IPS-NIHi11 (cell line): ENCODE measurements at places on chromosomes 11 and 22.

DNA sequence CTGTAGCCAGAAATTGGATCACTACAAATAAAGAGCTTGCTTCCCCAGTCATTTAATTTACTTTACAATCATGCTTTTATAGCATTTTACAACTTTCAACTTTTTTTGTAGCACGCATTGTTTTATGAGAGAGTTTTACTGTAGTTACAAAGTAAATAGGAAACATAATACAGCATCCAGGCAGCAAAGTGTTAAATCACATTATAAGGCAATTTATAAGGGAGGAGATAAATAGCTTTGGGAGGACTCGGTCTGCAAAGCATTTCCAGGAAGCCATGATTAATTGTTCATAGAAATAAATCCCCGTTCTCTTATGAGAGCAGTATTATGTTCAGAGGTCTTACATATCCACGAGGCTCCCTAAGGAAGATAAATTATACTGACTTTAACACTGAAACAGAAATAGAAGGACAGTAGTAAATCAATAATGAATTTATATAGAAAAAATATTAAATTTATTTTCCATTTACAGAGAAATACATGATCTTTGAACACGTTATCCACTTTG, 792.6 kb upstream of the RAG2 start:
- DNase-seq: no peak

GRCh38 chr11:110298301-110298765, 1.9 kb upstream of the RDX start:
- DNase-seq: no peak

DNA sequence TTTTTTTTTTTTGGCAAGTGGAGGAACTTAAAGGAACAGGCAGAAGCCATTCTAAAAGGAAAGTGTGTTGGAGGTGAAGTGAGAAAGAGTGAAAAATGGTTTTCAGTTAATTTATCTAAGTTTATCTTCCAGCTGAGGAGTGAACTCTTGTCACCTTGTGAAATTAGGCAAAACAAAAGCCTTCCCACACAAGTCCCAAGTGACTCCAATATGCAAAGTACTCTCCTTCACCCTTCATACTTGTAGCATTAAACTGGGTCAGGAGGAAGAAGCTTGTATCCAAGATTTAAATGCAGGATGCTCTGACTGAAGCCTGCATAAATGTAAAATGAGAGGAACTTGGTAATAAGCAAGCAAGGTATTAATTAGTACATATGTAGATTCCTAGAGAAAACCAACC, 796.8 kb downstream of the DLG2 start:
- DNase-seq: no peak

- DNase-seq: no peak
Observed at GRCh38 chr11:48193876-48194275, 22.7 kb upstream of the OR4B1 start.

GRCh38 chr11:102223859-102224258, 93.4 kb upstream of the BIRC3 start:
- DNase-seq: no peak

- no peak for DNase-seq
Observed at GRCh38 chr11:117859061-117859460, 17.4 kb downstream of the FXYD6 start.

- DNase-seq: no peak
Observed at GRCh38 chr11:3929649-3930048, 74.2 kb downstream of the STIM1 start.

GRCh38 chr11:78667461-78667860, 92.8 kb upstream of the NARS2 start:
- DNase-seq: no peak
